ENCODE measurements at places on chromosomes 11 and 22.

- no peak for DNase-seq
These were observed 45.1 kb upstream of the DEUP1 start for GRCh38 chr11:93285430-93285829.

DNA sequence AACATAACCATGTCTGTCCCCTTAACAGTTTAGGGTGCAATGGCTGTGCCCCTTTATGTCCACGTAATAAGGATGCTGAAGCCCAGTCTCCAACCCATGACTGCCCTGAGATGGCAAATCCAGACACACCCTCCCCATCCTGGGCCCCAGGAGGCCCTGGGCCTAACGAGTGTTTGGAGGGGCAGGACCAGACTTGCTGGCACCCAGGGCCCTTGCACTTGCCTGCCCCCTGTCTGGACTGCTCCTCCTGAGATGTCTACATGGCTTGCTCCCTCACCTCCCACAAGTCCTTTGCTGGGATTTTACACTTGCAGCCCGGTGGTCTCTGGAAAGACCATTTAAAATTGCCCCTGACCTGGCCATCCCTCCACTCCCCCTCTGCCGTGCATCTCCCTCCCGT, 132.2 kb upstream of the NECTIN1 start:
- DNase-seq = no peak

- no peak for DNase-seq
These were observed 20.5 kb downstream of the GAL start for GRCh38 chr11:68704887-68705286.

- no peak for DNase-seq
These were observed 47.0 kb downstream of the CSTPP1 start for GRCh38 chr11:46983598-46983997.

DNA sequence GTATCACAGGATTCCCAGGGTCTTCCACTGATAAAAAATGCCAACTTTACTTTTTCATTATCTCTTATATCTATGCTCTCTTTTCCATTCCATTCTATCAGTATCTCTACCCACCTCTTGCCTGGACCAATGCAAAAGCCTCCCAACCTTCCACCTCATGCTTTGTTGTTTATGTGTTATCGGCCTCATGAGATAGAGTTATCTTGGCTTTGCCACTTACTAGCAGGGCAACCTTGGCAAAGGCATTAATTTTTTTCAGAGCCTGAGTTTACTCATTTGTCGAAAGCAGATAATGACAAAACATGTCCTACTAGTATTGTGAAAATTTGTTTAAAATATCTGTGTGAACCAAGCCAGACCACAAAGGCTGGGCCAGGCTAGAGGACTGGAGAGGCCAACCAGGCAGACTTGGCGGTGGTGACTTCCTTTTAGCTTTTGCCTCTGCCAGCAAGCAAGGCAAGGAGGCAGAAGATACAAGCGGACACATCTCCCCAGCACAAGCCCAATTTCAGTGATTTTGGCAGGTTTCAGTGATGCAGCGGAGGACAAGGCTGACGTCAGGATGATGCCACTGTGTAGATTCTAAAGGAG, 106.9 kb downstream of the ADAMTS15 start:
- DNase-seq = no peak

GRCh38 chr11:114847306-114847975, 169.1 kb downstream of the NXPE2 start:
- DNase-seq = no peak

DNA sequence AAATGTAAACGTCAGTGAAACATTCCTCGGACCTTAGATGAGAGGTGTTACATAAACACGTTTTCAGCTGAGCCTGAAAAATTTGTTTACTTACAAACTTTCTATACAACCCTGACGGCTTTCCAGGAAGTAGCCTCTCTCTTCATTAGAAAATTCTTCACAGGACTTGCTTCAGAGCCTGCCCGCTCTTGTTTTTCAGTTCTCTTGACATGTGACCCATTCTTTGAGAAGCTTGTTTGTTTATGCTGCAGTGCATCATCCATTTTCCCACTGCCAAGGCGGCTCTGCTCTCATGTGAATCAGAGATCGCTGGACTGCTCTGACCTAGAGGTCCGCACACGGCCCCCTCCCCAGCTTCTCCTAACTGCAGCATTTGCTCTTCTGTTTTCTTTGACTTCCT, 47.9 kb upstream of the ARHGAP42 start:
- DNase-seq = peak; percentile 39

GRCh38 chr22:49934160-49934890, 15.9 kb downstream of the CRELD2 start:
- no peak for DNase-seq

GRCh38 chr22:50581031-50581949, 1.4 kb downstream of the CHKB start:
- DNase-seq = no peak

GRCh38 chr11:4551346-4551979, 6.5 kb downstream of the OR52M1 start:
- DNase-seq = no peak

GRCh38 chr11:125315079-125315740, 150.7 kb downstream of the PKNOX2 start:
- DNase-seq = no peak

DNA sequence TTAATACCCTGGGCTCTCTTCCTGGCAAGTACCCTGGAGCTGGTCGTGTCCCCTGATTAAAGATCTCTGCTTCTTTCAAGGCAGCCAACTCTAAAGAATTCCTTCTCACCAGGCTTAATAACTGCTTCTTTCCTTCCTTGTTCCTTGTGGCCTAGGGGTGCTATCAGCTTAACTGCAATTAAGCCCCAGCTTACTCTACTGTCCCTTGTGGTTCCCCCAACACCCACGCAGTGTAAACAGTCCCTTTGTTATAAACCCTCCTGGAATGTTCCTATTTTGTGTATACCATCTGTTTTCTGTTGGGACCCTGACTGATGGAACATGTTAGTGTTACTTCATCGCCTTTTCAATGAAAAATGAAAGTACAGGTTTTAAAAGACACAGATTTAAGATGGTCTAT, 126.4 kb upstream of the KIRREL3 start:
- no peak for DNase-seq

DNA sequence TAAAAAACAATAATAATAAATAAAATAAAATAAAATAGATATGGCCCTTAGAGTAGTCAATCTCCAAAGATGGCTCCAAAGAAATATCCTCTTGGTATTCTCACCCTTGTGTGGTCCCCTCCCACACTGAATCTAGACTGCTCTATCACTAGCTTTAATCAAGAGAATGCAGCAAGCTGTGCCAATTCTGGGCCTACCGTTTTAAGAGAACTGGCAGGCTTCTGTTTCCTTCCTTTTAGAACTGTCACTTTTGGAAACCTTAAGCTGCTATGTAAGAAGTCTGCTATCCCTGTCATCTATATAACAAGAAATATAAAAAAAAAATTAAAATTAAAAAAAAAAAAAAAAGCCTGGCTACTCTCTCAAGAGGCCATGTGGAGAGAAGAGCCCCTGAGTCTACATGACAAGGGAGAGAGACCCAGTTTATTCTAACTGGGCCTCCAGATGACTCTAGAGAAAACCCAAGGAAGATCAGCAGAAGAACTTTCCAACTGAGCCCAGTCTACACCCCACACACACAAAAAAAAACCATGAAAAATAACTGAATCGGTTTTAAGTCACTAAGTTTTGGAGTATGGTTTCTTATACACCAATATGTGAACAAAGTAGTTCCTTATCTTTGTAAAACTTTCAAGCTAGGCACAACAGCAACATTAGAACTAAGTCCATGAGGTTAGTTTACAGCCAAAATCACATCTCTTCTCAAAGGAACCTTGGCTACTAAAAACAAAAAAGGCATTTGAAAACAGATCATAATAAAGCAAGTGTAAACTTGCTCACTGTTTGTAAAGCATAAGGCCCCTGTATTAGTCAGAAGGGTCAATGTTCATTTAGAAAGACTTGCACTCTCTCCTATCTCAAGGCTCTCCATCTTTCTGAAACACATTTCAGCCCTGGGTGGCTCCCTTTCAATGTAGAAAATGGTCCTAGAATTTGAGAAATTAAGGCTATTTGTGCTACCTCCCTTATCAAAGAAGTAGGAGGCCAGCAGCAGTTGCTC, 67.3 kb downstream of the AMBRA1 start:
- DNase-seq = no peak

DNA sequence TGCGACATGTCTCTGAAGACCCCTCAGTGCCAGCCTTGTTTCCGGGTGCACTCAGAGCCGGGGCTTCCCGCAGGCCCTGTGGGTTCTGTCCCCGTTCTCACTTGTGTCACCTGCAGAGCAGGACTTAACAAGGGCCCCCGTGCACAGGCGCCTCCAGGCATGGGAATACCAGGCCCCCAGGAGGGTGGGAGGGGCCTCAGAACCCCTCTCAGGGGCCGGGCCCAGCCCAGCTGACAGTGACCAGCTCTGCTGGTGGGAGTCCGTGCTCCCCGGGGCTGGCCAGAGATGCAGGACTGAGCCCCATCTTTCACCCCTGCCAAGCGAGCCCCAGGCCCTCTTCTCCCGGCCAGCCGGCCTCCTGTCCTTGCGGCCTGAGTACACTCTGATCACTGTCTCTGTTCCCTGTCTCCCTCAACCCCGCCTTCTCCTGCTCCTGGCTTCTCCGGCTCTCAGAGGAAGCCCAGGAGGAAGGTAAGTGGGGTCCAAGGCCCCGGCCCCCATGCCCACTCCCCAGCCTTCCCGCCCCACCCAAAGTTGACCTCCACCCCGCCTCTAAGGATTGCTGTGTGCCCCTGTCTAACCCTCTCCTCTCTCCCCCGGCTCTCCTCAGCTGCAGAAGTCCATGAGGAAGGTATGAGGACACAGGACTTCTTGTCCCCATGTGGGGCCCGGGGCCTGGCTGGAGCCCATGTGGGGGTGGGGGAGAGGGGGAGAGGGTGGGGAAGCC, 5.3 kb downstream of the TNNT3 start:
- no peak for DNase-seq

DNA sequence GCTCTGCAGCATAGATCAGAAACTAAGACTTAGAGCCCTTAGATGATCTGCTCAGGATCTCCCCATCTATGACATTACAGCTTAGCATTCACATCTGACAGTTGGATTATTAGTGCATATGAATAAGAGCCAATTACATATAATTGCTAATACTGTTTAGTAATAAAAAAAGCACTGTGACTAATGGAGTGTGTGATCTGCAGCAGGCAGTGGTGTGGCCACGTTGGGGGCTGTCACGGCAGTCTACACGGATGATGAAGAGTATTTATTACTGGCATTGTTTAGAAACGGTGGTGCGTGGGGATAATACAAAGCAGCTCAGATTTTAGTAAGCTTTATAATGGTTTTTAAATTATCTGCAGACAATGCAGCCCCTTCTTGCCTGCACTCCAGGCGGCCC, 93.5 kb upstream of the TIMP3 start:
- DNase-seq = no peak

GRCh38 chr11:26537341-26537740, 34.7 kb downstream of the MUC15 start:
- no peak for DNase-seq

- DNase-seq = no peak
These were observed 3.3 kb downstream of the IL10RA start for GRCh38 chr11:117989351-117990102.

DNA sequence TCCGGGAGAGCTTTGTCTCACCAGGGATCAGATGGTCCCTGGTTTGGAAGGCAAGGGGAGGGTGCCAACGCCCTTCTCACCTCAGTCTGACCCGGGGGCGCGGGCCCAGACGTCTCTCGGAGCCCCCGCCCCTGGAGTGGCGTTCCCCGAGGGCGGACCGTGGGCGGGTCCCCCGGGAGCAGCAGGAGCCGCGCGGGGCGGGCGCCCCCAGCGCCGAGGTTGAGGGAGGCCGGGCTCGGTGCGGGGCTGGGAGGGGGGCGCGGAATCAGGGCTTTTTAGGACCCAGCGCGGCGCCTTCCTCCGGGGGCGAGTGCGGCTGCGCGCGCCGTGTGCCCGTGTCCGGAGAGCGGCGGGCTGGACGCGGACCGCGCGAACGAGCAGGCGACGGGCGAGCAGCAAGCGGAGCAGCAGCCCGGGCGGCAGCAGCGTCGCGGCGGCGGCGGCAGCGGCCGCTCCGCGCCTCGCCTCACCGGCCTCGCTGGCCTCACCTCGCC, at the start of gene KCNC1:
TSS of gene KCNC1 (plus strand) at position 364 of the 494 bp plus-strand sequence. CDS start 1,222 bp downstream, outside the sequence.
- DNase-seq = peak; percentile 50

DNA sequence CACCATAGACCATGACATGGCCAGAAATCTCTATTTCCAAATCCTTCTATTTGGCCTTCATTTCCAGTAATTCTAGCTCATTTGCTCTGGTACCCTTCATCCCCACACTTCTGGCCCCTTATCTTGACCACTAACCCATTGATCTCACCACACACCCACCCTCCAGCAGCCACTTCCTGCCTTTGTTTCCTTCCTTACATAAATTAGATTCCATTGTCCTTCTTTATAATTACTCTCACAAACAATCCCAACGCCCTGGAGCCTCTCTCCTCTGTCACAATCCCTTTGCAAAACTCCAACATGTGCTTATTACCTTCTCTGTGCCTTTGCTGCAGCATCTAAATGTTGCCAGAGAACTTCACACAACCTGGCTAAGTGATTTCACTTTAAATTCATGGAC, 14.8 kb downstream of the APLNR start:
- DNase-seq = no peak

DNA sequence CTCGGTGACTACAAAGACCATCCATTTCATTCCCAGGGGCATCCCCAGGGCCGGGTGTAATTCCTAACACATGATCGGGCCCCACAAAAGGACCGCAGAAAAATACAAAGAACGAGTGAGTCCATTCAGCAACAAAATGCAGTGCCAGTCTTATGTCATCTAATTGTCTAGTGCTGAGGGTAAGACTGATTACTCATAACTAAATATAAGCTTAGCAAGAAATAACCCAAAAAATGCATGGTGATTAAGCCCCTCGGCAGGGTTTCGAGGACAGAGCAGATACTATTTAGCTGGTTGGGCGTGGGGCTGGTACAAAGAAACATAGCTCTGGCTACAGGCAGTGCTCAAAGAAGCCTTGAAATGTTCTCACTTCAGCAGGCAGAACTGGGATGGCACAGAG, 1078.9 kb downstream of the OPCML start:
- DNase-seq = no peak

GRCh38 chr11:76200006-76200940, 6.0 kb downstream of the WNT11 start:
- DNase-seq = no peak

DNA sequence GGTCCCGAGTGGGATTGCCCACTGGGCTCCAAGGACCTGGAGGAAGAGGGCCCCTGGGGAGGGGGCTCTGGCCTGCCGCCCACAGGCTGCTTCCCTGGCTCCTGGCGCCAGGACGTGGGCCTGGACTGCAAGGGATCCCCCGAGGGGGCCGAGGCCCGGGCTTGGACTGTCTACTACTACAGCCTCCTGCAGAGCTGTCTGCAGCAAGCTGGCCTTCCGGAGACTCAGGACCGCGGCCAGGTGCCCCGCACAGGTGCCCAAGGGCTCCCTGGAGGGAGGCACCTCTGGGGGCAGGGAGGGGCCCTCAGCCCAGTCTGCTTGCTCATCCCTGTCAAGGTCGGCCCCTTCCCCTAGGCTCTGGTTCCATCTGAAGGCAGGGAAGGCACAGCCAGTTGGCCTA, 1.9 kb downstream of the CARNS1 start:
- no peak for DNase-seq

GRCh38 chr22:30386960-30387827, at the start of gene RNF215:
RNF215 (minus strand) TSS chr22:30387411; CDS start chr22:30387313, 98 bp downstream.
- peak; percentile 72 for DNase-seq

DNA sequence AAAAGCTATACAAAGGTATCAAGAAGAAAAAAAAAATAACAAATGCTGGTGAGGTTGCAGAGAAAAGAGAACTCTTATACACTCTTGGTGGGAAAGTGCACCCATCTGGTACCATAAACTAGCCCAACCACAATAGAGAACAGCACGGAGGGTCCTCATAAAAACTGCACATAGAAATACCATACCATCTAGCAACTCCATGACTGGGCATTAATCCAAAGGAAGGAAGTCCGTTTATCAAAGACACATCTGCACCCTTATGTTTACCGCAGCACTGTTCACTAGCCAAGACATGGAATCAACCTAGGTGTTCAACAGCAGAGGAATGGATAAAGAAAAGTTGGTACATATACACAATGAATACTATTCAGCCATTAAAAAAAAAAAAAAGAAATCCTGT, 10.8 kb upstream of the CLDN5 start:
- DNase-seq = no peak
